ENCODE measurements at places on chromosomes 2 and 18. TPM values are rescaled to one million over a fixed set of nuclear protein-coding genes. Genes with fewer than 3 reads are reported as not detected.

DNA sequence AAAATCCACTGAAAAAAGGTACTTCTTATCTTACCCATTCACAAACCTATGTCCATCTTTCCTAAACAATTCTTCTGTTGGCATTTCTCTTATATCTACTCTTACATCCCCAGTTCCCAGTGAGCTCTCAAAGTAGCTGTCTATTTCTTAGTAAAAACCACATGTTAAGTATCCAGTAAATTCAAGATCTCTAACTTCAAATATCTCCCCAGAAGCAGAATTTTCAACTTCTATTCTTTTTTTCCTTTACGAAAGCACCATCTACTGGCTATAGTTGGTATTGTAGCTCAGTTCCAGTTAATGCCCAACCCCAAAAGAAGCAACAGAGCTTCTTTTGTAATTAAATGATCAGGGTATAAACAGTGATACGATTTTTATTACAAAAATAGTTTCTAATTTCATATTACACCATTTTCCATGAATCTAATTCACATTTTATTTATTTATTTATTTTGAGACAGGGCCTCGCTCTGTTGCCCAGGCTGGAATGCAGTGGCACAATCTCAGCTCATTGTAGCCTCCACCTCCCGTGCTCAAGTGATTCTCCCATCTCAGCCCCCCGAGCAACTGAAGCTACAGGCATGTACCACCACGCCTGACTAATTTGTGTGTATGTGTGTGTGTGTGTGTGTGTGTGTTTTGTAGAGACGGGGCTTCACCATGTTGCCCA is 28.5 kb downstream of the HRH4 start:
- no peak for DNase-seq

TEX44 gene
- not detected for polyA plus RNA-seq

GRCh38 chr2:221836095-221836494 is 264.0 kb upstream of the EPHA4 start:
- no peak for DNase-seq

DNA sequence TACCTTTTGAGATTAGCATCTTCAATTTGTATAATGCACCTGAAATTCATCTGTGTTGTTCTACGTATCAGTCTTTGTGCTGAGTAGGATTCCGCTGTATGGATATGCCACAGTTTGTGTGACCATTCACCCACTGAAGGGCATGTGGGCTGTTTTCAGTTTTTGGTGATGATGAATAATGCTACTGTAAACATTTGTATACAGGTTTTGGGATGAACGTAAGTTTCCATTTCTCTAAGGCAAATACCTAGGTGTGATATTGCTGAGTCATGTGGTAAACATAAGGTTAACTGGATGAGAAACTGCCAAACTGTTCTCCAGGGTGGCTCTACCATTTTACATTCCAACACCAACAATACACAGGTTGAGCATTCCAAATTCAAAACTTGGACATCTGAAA is 35.1 kb downstream of the CABYR start:
- DNase-seq: no peak

DNA sequence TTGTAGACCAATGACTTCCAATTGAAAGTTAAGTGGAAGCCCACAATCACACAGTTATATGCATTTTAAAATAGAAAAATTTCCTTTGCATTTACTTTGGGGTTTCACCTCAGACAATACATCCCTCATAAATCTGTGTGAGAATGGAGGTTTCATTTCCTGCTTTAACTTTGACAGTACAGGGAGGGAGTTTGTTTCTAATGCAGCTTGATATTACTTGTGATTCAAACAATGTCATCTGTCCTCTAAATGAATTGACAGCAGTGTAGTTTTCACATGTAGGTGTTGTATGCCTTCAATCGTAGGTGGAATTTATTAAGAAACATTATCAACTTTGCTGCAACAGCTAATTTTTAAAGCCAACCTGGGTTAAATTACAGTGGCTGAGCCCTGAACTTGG is 75.2 kb downstream of the TMEFF2 start:
- DNase-seq: no peak

DNA sequence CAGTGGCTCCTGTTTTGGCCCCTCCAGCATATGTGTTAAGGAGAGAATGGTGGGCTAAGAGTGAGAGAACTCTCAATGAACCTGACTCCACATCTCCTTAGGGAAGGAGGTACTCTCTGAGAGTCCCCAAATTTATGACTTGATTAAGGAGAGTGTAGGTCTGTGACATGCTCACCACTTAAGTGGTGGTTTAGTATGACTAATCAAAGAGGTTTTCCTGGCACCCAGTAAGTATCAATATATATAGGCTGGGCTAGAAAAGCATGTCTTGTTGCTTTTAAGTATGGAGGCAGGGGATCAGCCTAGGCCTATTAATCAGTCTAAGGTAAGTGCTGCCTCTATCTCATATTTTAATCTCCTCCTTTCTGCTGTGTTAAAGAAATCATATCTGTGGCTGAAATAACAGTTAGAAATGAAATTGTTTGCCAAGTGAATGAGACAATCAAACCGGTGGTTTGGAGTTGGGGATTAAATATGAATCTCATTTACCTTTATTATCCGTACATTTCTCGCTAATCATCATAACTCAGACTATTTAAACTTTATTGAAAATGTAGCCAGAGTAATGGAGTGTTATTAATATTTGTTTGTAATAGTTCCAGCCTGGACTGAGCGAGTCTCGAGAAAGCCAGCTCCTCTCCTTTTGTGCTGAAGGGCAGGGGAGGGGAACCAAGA is 107.7 kb upstream of the MEIS1 start:
- DNase-seq: no peak

DNA sequence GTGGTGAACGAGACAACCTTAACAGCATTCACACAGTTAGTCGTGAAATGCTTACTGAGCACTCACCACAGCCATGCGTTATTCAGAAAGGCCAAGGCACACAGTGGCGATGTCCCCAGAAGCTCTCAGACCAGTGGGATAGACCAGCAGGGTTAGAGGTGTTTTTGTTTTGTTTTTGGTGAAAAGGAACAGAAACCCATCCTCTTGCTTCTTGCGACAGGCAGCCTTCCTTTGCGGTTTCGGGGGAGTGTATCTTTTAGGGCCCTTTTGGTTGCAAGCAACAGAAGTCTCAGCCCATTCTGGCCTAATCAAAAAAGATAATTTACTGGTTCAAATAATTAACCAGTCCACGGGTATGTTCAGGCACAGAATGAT is 4.7 kb downstream of the GNLY start:
- DNase-seq: no peak

All from ovary (tissue), 10 donors.